ENCODE measurements at places on chromosomes 3 and 15.
A peak's percentile ranks its signal among the peaks of the same experiment; 100 is the strongest.

DNA sequence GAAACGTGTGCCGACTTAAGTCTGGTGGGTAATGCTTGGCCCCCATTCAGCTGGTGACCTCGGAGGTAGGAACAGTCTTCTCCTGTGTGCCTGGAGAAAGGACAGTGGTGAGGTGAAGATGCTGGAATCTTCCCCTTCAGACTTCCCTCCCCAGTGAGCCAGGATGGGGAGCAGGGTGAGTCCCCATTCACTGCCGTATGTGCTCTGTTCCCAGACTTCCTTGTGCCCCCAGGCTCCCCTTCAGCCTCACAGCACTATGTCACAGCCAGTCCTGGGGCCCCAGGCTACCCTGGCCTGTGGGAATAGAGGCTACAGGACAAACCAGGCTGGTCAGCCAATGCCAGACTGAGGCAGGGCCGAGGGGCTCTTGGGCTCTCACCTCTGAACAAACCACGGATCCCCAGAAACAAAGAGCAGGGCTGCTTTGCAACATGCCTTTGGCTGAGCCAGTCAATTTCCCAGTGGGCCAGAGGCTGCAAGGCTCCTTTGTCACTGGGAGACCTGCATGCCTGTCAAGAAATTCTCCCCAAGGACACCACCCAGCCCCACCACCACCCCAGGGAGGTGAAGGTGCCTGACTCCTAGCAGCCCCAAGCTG, 31.8 kb upstream of the HHATL start:
- no peak for DNase-seq

- DNase-seq: no peak
These were observed 47.7 kb downstream of the SUMF1 start for GRCh38 chr3:4419386-4419785.

- no peak for DNase-seq
These were observed 767.2 kb upstream of the LMCD1 start for GRCh38 chr3:7734456-7734855.

GRCh38 chr15:63348392-63348791, 33.3 kb downstream of the CA12 start:
- DNase-seq: peak; percentile 77

DNA sequence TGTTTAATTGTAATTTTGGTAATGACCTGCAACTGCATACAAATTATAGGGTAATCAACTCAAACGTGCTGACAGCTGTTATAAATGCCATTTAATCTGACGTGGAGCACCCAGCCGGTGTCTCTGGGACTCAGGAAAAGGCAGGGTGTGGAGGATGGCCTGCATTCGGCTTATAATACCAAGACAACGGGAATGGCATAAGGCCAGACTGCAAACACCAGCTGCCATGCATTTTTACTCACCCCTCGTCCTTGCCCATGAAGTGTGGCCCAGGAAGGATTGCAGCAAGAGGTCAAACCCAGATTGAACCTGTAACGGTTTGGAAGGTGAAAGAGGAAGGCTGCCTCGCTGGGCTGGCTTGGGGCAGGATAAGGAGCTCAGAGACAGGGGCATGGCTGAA, 96.4 kb downstream of the WNT7A start:
- DNase-seq: no peak

DNA sequence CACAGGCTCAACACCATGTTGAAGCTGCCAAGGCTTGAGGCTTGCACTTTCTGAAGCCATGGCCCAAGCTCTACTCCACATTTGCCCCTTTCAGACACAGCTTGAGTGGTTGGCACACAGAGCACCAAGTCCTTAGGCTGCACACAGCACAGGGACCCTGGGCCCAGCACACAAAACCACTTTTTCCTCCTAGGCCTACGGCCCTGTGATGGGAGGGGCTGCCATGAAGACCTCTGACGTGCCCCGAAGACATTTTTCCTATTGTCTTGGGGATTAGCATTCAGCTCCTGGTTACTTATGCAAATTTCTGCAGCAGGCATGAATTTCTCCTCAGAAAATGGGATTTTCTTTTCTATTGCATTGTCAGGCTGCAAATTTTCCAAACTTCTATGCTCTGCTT, 445.5 kb downstream of the NLGN1 start:
- DNase-seq: no peak

- no peak for DNase-seq
These were observed 28.5 kb downstream of the RORA start for GRCh38 chr15:61200626-61201025.

DNA sequence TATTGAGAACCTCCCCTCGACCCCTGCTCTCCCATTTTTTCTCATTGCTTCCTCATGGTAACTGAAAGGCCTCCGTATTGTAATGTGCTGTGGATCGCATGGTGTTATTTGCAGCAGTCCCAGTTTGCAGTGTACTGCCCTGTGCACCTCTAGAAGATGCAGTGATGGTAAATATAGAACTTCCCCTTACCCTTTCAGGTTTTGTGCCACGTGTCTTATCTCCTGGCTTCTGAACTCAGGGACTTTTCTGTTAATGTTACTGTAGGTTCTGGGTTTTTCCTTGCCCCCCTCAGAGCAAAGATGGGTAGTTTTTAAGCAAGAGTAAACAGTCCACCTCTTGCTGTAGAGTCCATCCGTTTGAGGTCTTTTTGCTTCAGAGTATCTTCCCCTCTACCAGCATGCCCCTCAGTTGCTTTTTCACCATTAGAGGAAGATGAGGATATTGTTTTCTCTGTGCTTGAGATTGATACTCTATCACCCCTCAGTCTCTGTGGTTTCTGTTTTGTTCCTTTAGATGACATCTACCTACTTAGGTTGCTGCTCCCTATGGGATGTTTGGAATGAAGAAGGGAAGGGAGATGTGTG, 22.4 kb downstream of the CHD2 start:
- DNase-seq: no peak

Measured in stomach (tissue), 19 donors.